ENCODE measurements at places on chromosomes 11 and 22.

DNA sequence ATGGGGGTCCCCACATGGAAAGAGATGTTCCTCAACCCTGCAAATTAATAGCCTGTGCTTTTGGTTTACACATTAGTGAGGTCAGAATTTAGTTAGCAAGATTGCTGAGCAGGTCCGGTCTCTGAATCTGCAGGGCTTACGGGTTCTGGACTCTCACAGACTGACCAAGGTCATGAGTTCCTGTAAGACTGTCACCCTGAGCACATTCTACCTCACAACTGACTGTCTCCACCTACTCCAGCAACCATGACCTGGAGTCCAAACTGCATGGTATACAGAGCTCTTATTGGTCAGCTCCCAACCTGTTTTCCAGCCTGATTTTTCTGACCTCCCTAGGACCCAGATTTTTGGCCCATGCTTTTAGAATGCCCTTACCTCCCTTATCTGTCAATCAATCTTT lies 28.2 kb downstream of the DKK3 start:
- no peak for DNase-seq

- DNase-seq = no peak
Observed at GRCh38 chr11:17986007-17986710, 26.7 kb downstream of the SERGEF start.

GRCh38 chr11:57641011-57641807 lies 8.5 kb downstream of the YPEL4 start:
- no peak for DNase-seq

- DNase-seq = no peak
Observed at GRCh38 chr11:60902625-60903024, 3.8 kb downstream of the PRPF19 start.

DNA sequence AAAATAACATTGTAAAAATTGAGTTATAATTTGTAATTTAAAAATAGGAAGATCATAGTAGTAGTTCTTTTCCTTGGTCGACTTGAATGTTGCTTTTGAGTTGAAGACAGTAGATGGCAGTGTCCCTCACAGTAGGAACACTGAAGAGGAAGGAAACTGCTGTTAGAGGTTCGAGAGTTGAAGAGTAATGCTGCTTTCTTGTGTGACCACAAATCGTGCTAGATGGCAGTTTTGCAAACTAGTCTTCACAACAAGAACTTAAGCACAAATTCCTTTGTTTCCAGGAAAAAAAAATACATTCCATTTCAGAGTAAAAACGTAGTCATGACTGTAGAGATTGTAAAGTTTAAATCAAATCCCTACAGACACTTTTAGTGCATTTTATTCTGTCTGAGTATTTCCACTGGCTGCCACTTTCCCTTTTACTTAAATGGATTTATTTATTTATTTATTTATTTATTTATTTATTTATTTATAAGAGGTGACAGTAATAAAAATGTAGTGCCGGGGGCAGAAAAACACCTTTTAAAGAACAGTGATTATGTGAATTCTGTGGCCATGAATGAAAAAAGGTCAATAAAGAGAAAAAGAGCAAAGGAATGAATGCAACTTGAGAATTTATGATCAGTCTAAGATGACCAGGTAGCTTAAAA lies 54.6 kb downstream of the SPECC1L start:
- DNase-seq = no peak

DNA sequence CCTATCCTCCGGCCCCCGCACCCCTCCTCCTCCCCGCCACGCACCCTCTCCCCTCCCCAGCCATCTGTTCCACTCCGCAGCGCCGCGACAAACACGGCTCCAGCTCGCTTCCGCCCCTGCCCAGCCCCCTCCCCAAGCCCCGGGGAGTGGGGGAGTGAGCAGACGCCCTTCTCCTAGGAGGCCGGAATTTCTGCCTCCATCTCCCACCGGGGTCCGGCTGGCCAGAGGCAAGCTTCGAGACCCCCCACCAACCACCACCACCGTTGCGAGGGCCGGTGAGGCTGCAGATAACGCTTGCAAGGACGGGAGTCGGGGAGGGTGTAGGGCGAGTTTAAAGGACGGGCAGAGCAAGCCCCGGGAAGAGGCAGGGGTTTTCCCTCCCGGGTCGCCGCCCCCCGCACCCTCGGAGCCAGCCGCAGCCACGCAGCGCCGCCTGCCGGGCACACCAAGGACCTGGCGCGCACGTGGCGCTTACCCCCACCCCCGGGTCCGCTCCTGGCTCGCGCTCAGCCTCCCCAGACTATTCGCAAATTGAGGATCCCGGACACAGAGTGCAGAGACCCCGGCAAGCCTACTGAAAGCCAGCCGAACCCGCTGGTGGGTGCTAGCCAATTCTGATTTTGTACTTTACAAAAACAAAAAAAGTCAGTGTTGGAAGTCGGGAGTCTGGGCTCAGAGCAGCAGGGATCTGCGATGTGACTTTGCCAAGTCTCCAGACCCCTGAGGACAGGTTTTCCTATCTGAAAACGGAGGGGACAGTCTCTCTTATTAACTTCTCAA lies 22.6 kb downstream of the RTN4RL2 start:
- DNase-seq = no peak

DNA sequence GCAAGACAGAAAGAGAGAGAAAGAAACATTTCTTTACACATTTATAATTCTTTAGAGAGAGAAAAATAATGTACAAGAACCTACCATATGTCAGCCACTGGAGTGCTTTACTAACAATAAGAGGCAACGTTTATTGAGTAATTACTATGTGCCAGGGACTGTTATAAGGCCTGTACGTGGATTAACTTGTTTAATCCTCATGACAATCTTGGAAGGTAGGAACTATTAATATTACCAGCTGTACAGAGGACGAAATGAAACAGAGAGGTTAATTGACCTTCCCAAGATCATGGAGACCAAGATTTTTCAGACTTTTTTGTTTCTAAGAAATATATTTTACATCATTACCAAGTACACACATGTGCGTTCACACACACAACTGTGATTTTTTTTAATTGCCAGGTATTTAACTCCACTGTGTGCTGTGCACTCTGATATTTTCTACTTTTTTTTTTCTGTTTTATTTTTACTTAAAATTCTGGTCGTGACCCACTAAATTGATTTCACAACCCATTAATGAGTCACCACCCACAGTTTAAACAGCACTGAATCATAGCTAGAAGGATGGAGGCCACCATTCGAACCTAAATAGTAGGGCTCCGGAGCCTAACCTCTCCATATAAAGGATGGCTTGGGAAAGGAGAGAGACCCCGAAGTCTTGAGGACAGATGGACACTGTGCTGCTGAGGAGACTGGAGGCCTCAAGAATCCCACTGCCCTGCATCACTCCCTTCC lies 21.4 kb downstream of the CREB3L1 start:
- DNase-seq = no peak

GRCh38 chr11:118915396-118915795 lies 10.3 kb downstream of the BCL9L start:
- DNase-seq = no peak

GRCh38 chr11:120432056-120433018 lies 79.2 kb upstream of the GRIK4 start:
- DNase-seq = no peak

- DNase-seq = no peak
Observed at GRCh38 chr11:117874910-117875381, 1.5 kb downstream of the FXYD6 start.

- DNase-seq = no peak
Observed at GRCh38 chr11:113262594-113262993, 51.8 kb upstream of the TTC12 start.

DNA sequence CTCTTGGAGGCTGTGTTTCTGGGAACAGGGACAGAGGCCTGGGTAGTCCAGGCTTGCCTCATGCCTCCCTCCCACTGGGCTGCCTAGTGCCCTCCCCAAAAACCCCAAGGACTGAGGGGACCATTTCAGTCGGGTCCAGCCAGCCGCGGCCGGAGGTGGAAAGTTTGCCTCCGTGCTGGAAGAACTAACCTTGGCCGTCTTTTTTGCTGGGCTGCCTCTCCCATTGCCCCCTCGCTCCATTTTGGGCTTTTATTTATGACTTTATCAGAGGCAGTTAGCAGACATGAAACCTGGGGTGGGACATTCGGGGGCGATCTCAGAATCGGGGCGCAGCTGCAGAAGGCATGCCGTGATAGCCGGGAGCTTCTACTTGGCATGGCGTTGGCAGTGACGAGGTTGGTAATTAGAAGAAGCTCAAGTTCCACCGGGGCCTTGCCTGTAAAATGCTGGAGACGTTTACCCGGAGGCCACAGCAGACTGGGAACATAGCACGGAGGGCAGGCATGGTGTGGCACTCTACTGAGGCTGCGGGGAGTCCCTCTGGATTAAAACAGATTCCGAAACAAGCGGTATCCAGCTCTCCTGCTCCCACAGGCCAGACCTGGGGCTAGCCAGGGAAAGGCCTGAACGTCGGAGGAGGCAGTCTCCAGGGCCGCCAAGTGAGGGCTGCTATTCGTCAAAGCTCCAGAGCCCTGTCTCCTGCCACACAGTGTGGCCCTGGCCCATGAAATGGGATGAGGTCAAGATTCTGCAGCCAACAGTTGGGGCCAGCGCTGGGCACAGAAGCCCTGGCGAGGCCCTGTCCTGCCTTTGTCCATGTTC lies 76.4 kb upstream of the PPARA start:
- no peak for DNase-seq

DNA sequence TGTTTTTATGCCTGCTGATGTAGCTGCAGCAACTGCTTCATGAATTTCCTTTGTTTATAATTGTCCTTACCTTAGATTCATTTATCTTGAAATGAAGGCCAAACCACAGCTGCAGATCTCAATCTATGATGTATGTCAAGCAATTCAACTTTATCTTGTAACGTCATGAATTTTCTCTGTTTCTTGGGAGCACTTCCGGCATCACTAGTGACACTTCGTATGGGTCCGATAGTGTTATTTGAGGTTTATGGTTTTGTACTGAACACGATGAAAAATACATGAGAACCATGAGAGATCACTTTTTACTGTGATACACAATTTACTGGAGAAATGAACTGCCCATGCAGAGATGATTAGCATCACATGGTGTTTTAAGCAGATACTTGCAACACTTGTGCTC lies 98.5 kb downstream of the CSTPP1 start:
- DNase-seq = no peak

- DNase-seq = no peak
Observed at GRCh38 chr11:9219115-9219514, 46.0 kb downstream of the DENND5A start.

DNA sequence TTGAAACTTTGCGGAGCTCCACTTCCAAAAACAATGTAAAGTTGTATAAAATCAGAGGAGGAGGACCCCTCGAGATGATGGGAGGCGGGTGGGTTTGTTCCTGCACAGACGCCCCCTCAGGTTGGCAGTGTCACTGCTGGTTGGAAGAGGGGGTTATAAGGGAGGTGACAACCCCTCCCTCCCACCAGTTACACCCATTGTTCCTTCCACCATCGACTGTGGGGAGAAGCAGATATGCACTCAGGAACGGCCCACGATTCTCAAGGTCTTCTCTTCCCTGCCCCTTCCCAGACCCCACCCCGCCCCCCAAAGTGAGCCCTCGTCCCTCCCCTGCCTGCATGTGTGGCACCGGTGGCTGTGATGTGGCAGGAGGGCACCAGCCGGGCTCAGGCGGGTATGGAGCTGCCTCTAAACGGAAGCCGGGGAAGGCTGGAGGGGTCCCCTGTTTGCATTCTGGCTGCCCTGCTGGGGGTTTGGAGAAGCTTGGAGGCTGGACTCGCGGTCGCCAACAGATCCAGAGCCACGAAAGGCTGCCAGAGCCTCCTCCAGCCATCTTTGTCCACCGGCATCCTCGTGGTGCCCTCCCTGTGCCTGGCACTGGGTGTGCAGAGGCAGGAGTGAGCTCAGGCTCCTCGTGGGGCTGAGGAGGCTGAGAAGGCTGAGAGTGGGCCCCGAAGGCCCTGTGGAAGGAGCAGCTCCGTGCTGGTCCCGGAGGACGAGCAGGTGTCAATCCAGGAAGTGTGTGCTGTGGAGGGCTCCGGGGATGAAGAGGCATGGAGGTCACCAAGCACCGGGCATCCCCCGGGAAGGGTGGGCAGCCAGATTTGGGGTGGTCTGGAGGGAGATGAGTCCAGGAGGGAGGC lies 778 bp downstream of the KDELR3 start:
- no peak for DNase-seq

GRCh38 chr11:128894685-128895084 lies 3.5 kb downstream of the KCNJ5 start:
- DNase-seq = no peak

GRCh38 chr11:114156782-114157181 lies 97.3 kb downstream of the ZBTB16 start:
- no peak for DNase-seq

DNA sequence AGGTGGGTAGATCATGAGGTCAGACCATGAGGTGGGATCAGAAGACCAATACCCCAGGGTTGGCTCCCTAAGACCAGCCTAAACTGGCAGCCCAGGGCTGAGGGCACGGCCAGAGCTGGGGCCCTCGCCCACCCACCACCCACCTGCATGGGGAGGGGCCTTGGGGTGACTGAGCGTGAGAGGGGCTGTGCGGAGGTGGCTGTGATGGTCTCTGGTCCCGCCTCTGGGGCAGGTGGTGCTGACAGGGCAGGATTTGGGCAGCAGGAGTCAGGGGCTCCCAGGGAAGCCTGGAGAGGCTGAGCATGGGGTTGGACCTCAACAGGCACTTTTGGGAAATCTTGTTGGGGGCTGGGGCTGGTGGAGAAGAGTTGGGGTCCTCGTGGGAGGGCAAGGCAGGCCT lies 39.8 kb upstream of the MUC5AC start:
- DNase-seq = no peak

GRCh38 chr22:27892064-27892463 lies 27.0 kb downstream of the PITPNB start:
- no peak for DNase-seq

DNA sequence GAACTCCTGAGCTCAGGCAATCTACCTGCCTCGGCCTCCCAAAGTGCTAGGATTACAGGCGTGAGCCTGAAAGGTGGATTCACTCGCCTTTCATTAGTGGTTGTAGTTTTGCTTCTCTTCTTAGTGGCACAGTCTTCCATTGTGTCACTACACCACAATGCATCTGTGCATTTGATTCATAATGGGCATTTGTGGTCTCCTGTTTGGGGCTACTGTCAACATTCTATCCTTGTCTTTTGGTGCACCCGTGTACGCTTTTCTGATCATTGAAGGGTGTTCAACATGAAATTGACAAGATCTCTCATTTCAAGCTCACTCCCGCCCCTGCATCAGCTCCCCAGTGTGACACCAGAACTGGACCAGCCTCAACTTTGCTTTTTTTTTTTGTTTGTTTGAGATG lies 2.0 kb upstream of the SYT12 start:
- no peak for DNase-seq

Data from GOT3 (cell line).